ENCODE measurements at places on chromosomes 1 and 21.

DNA sequence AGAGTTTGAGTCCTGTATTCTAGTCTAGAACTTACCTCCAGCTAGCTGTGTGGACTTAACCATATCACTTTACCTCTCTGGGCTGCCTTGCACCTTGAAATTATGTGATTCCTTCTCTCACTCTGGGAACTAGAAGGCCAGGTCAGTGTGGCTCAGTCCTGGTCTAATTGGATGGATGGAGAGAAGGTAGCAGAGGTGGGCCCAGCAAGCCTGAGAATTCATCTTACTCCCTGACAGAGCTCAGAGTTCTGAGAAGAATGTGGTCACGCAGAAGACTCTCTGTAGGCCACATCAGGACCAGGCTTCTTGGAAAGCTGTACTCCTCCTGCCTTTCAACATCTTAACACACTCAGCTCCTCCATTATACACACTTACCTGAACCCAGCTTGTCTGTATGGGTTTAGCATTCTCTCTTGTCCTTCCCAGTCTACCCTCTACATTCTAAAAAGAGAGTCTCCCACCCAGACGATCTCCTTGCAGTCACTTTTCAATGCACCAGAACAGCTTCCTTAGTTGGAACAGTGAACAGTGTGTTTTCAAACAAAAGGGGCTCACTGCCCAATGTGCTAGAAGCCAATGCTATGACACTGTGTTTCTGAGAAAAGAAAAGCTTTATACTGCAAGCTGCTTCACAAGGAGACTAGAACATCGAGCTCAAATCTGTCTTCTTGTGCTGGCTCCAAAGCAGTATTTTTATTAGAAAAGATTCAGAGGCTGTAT, 60.5 kb downstream of the CAPN9 start:
- DNase-seq: no peak

DNA sequence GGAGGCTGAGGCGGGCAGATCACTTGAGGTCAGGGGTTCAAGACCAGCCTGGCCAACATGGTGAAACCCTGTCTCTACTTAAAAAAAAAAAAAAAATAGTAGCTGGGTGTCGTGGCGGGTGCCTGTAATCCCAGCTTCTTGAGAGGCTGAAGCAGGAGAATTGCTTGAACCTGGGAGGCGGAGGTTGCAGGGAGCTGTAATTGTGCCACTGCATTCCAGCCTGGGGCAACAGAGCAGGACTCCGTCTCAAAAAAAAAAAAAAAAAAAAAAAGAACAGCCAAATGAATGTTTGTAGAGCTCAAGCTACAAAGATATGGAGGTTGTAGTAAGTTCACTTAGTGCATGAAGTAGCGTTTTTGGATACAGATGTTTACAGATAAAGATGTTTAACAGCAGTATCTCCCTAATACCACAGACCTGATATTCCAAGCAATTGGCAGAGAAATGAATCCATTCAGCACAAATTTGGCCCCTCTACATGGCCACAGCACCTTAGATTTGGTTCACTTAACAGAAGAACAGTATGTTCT, 49.5 kb upstream of the IPO9 start:
- DNase-seq: no peak

- no peak for DNase-seq
These were observed 592.7 kb upstream of the ADGRL4 start for GRCh38 chr1:79599257-79599656.

- DNase-seq: no peak
These were observed 10.1 kb downstream of the YARS1 start for GRCh38 chr1:32806910-32807523.

DNA sequence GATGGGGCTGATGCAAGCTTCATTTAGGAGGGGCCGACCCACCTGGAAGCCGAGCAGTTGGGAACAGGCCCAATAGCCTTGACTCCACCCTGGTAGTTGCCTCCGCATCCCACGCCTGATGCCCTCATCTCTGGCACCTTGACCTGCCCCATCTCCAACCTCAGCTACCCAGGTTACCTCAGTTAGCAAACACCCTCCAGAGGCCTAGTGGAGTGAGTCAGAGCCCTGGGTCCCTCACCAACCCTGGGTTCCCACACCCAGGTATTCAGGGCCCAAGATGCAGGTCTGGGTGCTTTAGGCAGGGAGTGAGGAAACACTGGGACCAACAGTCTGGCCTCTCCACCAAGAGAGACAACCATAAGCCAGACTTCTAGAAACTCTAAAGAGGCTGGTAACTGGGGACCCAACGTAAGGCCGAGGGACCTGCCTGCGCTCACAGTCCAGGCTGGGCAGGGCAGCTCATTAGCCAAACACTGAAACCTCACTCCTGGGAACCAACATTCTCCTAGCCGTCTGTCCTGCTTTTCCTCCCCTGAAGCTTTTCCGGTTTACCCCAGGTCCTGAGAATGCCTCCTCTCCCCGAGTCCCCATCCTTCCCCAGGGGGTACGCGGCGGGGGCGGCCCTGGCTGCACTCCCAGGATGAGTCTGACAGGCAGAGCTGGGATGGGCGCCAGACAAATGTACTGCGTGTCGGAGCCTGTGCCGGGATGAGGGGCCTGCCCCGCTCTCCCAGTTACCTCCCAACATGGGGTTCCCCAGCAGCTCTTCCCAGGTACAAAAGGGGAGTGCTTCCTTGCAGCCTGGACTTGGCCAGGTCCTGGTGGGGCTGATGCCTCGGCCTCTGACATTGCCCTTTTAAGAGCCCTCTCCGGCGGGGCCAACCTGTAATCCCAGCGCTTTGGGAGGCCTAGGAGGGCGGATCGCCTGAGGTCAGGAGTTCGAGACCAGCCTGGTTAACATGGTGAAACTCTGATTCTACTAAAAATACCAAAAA, 8.9 kb upstream of the CELSR2 start:
- DNase-seq: peak; percentile 25

DNA sequence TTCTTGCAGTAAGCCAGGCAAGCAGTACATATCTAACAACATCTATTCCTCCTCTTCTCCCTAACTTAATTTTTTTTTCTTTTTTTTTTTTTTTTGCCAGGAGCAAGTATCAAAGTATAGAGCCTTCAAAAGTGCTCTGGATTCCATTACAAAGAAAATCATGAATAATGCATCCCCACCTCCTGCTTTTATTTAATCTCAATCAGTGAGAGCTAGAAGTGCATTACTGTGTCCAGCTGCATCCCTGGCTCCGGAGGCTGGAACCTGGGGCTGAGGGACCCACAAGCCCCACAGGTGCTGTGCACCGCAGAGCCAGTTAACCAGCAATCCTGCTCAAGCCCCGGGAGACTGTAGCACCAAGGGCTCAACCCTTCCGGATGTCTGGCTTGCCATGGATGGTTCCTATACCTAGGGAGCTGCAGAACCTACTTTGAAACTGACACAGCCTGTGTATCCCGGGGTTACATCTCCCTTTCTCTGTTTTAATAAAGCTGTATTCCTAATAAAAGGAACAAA, 455.9 kb upstream of the RUNX1 start:
- no peak for DNase-seq

DNA sequence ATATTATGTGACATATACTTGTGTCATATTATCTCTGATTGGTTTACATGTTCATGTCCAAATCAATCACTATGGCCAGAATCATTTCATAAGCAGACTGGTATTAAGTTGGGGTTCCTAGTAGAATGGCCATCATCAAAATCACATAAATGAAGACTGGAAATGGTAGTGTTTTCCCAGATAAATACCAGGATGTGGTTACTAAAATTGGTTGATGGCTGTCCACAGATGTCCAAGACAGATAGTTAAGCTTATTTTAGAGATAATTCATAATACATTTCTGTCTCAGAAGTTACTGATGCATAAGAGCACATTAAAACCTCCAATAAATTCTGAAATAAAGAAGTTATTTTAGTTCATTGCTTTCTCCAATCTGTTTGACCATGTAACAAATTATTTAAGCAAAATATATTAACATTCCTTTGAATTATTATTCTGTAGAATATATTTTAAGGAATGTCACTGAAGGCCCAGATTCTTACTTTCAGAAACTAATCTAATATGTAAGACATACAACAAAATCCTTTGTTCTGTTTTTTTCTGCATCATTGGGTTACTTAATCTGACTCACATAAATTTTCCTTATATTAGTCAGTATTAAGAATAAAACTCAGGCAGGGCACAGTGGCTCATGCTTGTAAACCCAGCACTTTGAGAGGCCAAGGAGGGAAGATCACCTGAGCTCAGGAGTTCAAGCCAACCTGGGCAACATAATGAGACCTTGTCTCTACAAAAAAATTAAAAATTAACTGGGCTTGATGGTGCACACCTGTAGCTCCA, 483.9 kb downstream of the PTPRC start:
- no peak for DNase-seq

DNA sequence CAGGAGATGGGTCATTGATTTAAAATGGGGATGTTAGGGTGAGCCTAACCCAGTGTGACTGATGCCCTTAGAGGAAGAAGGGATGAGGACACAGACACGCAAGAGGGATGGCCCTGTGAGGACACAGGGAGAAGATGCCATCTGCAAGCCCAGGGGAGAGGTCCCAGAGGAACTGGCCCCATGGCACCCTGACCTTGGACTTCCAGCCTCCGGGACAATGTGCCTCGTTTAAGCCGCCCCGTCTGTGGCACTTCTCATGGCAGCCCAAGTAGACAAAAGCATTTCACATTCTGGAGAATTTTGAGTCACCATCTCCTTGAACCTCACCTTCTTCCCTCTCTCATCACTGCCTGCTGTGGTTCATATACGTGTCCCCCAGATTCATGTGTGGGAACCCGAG, 20.1 kb upstream of the PCBP3 start:
- no peak for DNase-seq

DNA sequence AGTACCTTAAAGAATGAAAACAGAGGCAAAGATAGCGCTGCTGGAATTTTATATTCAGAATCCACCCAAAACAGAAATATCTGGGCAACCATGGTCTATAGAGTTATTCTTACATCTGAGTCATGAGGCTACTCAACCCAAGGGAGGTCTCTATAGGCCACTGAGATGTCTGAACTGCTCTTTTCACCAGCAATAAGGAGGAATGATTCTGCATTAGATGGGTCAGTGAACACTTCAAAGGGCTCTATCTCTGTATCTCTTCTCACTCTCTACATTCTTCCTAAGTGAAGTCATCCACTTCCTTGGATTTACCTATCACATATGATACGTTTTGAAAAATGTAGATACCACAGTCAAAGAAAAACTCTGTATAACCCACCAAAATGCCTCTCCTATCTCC, 90.2 kb upstream of the NGF start:
- no peak for DNase-seq

DNA sequence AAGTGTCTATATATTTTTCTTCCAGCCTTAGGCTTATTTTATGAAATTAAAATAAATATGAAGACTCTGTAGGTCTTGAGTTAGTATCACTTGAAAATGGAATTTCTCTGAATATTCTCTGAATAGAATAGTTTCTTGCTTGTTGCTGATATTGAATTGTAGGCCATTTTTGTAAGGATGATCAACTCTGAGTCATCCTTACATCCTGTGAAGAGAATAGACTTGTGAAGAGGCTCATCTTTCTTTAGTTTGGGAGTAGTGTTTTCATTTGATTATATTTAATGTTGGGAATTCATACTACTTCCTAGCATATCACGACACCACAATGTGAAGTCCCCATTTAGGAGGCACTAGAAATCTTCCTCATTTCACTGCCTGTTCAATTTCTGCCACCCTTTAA, 27.5 kb upstream of the CD1D start:
- no peak for DNase-seq

- DNase-seq: no peak
These were observed 216.8 kb upstream of the SGIP1 start for GRCh38 chr1:66317248-66317515.

DNA sequence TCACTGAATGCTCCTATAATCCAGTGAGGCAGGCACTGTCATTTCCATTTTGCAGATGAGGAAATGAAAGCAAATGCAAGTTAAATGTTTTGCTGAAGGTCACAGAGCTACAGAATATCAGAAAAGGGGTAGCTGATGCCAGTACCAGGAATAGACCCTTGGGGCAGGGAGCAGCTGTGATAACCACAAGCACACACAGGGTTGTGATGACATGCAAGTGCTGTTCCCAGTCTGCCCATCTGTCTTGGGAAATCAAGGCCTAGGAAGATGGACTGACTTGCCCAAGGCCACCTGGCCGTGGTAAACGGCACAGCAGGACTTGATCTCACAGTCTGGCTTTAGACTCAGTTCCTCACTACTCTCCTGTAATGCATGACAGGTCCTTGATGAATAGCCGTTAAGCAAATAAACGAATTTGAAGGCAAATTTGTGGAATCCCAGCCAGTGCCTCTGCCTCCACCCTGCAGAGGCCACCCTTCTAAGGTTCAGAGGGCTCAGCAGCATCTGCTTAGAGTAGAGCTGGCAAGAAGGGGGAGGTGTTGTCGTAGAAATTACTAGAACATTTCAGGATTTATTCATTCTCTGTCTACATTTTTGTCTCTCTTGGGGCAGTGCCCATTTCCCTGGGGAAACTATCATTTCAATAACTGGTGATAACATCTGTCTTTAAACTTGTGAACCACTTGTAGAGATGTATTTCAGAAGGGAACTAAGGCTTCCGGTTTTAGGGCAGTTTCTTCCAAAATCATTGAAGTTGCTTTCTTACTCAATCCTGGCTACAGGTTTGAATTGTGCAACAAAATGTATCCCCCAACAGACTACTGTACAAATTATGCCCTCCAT, 53.2 kb upstream of the MRPS6 start:
- DNase-seq: no peak

DNA sequence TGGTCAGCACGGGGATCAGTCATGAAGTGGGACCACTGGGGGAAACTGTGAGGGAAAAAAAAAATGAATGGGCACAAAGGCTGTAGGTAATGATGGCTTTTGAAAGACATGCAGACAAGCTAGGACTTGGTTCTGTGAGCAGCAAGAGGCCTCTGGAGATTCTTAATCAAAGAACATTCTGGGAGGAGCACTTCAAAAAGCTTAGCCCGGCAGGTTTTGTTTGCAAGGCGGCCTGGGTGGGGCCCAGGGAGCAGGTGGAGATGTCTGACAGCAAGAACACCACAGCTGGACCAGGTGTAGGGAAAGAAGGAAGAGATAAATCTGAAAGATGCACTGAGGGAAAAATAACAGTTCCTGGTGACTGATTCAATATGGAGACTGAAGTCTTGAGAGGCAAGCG, 6.0 kb downstream of the TEX35 start:
- no peak for DNase-seq

GRCh38 chr1:180256341-180257027, 26.4 kb downstream of the LHX4 start:
- DNase-seq: no peak

- DNase-seq: no peak
These were observed 369.1 kb upstream of the VAMP3 start for GRCh38 chr1:7401814-7402547.

DNA sequence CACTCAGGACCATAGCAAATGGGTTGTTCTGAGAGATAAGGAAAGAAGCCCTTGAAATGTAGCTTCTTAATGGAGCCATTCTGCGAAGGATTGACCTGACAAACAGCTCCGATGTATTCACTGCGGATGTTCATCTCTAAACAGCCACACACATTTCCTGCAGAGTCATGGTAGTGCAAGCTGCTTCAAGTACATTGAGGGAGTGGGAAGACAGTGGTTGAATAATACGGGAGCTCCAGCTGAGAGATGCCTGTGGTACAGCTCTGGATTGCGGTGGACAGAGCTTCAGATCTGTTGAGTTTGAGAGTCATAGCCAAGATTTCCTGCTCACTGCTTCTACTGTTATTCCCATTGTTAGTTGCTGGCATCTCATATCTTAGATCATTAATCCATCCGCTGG, 86.6 kb downstream of the ZBTB18 start:
- DNase-seq: no peak

All from stimulated activated CD4-positive, alpha-beta T cell treated with anti-CD3 and anti-CD28 coated beads, Interleukin-4, amount 100 ng/mL, for 4 hours (primary cell).